ENCODE measurements at places on chromosomes 6 and 20.

DNA sequence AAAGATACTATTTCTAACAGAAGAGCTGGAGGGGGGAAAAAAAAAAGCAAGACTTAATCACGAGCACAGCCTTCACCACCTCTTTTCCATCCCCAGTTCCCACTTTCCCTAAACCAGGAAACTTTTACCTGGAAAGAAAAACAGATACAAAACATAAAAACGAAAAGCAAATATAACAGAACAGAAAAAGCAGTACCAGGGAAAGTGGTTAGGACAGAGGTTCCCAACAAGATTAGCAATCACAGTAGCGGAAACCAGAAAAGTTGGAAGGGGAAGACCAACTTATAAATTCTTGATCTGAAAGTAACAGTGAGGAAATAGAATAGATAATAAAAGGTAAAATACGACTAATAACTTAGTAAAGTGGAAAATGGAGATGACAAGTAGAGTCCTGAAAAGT lies 1.2 kb downstream of the DDX39B start:
- DNase-seq, result no peak

GRCh38 chr6:136677344-136677743 lies 114.9 kb downstream of the MAP3K5 start:
- no peak for DNase-seq

GRCh38 chr20:3815703-3816315 lies 4.5 kb upstream of the AP5S1 start:
- peak; percentile 53 for DNase-seq

GRCh38 chr6:163323705-163324104 lies 90.8 kb upstream of the QKI start:
- no peak for DNase-seq

- DNase-seq, result no peak
Measured at GRCh38 chr6:157763129-157763903, 59.7 kb upstream of the SNX9 start.

DNA sequence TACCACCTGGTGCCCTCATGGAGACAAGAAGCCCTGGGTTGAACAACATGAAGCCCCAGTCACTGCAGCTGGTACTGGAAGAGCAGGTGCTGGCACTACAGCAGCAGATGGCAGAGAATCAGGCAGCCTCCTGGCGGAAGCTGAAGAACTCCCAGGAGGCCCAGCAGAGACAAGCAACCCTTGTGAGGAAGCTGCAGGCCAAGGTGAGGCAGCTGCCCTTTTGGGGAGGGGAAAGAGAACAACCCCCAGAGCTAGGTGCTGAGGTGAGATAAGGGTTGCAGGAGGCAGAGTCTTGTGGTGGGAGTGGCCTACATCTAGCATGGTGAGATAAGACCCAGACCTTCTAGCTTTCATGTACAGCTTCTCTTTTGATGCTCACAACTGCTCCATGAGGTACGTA lies 7.0 kb downstream of the CEP250 start:
- no peak for DNase-seq

DNA sequence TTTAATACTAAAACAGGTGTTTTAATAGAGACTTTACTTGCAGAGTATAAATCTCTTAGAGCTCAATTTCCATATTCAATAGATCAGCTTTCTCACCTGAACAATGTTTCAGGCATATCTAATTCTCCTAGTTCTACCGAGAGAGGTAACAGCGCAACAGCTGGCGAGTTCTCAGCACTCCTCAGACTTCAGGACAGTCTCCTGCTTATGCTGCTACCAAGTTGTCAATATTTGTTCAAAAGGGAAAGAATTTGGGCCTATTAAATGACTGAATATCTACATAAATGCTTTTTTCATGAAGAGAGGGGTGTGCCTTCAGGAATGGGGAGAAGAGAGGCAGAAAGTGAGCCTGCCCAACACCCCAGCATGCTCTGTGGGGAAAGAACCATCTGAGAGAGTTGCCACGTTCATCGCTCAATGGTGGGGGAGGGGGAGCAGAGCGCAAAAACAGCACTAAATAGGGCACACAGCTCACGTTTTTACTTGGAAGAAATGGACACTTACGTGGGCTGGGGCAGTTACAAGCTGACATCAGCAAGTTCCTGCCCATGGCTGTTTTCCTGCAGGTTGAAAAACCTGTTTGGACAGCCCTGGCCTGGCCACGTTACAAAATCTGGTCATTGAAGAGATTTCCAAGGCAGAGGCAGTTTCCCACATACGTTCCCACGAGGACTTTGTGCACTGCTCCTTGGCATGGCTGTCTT lies 38.0 kb downstream of the EZR start:
- DNase-seq, result no peak

DNA sequence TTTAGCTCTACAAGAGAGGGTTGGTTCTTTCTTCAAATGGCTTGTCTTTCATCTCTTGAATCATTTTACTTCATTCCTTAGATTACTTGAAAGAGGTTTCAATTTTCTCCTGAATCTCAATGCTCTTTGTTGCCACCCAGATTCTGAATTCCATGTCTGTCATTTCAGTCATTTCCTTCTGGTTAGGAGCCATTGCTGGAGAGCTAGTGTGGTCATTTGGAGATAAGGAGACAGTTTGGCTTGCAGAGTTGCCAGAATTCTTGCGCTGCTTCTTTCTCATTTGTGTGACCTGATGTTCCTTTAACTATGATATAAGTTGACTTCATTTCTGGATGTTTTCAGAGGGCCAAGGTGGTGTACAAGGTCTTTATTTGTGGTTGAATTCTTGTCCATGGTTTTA lies 157.8 kb downstream of the SLC22A3 start:
- no peak for DNase-seq

- peak; percentile 3 for DNase-seq
Measured at GRCh38 chr6:69232911-69233448, 563.8 kb downstream of the LMBRD1 start.

DNA sequence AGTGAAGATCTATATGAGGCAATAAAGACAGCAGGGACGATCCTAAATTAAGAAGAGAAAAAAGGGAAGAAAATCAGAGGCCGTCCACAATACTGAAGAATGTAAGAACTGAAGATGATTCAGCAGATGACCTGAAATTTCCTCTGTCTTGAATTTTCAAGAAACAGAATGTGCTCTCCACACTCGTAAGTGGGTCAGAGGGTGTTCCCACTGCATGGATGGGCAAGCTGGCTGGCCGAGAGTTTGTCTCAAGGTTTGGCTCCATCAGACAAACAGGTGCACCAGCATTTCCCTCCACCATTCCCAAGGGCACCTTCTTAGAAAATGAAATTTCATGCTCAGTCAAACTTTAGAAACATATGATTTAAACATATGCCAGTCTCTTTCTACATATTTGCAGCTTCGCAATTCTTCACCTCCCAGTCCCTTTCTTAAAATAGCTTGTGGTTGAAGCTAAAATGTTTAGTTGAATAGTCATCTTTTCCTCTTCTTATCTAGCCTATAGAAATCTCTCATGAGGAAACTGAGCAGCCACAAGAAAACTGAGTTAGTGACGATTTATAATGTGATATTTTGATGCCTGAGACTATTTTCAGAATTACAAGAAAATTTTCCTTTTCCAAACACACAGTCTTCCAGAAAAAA lies 576.4 kb downstream of the PRKN start:
- DNase-seq, result no peak

DNA sequence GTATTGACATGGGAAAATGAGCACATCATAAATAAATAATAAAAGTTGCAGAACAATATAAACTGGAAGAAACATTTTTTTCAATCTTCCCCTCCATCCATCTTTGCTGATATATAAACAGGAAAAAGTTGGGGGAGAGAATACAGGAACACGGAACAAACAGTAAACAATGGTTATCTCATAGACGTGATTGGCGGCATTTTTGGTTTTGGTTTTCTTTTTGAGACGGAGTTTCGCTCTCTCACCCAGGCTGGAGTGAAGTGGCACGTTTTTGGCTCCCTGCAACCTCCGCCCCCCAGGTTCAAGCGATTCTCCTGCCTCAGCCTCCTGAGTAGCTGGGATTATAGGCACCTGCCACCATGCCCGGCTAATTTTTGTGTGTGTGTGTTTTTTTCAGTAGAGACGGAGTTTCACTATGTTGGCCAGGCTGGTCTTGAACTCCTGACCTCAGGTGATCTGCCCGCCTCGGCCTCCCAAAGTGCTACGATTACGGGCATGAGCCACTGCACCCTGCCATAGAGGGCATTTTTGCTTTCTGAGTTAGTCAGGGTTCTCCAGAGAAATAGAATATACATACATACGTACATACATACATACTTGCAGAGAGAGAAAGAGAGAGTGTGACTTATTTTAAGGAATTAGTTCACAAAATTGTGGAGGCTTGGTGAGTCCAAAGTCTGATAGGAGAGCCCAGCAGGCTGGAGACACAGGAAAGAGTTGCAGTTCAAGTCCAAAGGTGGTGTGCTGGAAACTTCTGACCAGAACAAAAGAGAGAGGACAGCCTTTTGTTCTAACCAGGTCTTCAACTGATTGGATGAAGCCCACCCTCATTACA lies 22.6 kb downstream of the GNL1 start:
- peak; percentile 31 for DNase-seq

- DNase-seq, result no peak
Measured at GRCh38 chr6:141969201-141969600, 163.5 kb upstream of the GJE1 start.

GRCh38 chr6:29211488-29211887 lies 40.8 kb downstream of the OR2J2 start:
- no peak for DNase-seq

- no peak for DNase-seq
Measured at GRCh38 chr6:16979677-16980370, 122.0 kb upstream of the STMND1 start.

GRCh38 chr6:136334465-136334846 lies 44.8 kb upstream of the BCLAF1 start:
- no peak for DNase-seq

DNA sequence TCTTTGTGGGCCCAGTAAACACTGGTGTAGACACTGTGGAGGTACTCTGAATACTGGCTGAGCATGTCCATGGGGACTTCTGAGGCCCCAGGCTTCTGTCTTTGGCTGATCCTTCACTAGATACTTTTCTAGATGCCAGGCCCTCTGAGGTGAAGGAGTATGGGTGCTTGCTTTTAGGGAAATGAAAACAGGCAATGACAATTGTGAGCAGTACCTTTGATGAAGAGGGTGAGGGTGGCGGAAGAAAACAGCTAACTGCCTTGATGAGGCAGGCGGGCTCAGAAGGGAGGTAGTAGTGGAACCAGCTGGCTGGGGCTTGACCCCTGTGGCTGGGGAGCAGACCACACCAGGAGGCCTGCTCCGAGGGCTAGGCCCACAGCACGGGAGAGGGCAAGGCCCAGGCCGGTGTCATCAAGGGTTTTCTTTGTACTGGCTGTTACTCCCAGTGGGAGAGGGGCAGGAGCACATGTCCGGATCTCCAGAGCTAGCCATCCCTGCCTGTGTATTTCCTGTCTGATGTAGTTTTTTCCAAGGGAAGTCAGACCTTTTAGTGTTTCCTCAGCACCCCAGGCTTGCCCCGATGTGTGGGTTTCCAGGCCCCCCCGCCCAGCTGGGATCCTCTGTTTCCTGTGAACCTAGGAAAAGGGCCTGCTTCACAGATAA lies 3.9 kb downstream of the PLCG1 start:
- no peak for DNase-seq

DNA sequence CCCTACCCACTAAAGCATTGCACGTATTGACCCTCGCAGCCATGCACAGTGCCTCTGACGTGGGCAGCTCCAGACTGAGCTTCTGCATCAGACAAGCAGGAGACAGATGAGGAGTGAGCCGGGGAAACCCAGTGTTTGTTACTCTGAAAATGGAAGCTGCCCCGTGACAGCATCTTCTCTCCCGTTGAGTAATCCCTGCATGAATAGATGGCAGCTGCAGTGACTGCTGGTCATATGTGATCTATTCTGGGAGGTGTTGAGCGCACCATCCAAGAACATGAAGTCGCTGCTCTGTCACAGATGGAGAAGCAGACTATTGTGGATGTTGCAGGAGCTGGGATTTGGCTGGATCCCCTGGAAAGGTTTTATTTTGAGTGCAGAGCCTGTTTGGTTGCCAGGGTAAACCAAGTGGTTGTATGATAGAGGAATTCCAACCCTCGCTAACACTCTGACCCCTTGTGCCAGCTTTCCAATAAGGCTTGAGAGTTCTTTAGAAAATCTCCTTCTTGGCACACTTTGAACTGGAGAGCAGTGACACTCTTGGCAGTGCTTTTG lies 242.2 kb downstream of the NRN1 start:
- DNase-seq, result no peak

GRCh38 chr6:90537723-90538258 lies 49.1 kb downstream of the MAP3K7 start:
- DNase-seq, result peak; percentile 2

- no peak for DNase-seq
Measured at GRCh38 chr6:39005774-39006173, 42.8 kb upstream of the GLP1R start.

DNA sequence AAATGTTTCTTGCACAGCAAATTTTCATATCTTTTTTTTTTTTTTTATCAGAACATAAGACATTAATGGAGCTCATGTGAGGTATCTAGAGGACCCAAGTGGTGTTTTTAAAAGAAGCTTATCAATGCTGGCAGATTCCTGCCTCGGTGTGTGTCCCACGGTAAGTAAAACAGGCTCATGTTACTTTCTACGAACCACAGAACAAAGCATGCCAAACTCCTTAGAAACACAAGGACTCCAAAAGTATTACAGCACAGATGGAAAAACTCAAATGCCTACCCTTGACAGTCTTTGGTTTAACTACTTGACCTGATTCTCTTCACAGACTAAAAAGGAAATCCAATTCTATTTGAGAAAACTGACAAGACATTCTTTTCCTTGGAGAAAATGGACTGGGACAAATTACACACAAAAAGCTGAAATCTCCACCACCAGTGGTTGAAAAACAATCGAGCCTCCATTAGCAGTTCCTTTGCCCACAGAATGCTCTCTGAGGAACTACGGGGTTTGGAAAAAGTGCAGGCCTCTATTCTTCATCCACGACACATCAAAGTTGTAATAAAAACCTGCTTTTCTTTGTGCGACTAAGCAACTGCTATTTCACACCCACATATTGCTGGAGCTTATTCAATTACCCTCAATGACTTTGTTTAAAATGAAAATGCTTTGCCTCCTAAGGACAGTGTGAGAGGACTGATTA lies 5.4 kb downstream of the METTL24 start:
- DNase-seq, result no peak
